ENCODE measurements at places on chromosomes 7 and 10. TPM values are rescaled to one million over a fixed set of nuclear protein-coding genes. Genes with fewer than 3 reads are reported as not detected.

DNA sequence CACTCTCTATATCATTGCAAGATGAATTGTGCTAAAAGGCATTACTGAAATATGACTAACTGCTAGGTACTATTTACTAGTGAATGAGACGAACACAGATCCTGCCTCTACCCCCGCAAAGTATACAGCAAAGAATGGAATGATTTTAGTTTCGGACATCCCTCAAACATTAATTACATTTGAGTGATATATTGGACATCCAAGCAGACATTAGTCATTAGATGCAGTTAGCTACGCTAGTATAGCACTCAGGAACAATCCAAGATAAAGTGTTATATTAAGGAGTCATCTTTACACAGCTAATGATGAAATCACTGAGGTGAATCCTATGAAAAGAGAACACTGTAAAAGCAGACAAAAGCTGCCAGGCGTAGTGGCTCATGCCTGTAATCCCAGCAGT is 7.3 kb upstream of the TAF3 start:
- DNase-seq: no peak

- DNase-seq: no peak
These were observed 157.3 kb downstream of the PCLO start for GRCh38 chr7:83005410-83005809.

- no peak for DNase-seq
These were observed 42.8 kb downstream of the HERPUD2 start for GRCh38 chr7:35652124-35652523.

- DNase-seq: no peak
These were observed 37.6 kb upstream of the MYO3A start for GRCh38 chr10:25896421-25896820.

- DNase-seq: peak; percentile 82
These were observed 57.6 kb upstream of the EZH2 start for GRCh38 chr7:148941598-148942275.

GRCh38 chr10:112792487-112793201 is 157.4 kb upstream of the TCF7L2 start:
- DNase-seq: no peak

DNA sequence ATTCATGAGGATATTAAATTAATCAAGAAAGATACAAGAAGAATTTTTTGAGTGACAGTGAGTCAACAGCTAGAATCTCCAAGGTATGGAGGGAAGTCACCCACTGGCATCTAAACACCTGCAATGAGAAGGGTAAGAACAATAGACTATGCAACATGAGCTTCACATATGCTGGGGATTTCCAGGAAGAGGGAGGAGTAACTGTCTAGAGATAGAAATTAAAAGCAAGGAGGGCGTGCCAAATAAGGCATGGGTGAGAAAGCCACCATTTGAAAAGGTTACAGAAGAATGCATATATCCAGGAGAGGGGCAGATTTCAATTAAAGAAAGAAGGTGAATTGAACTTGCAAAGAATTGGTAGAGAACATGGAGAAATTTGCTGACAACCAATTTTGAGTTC is 365.7 kb downstream of the GPR37 start:
- DNase-seq: no peak

GRCh38 chr10:131015271-131015670 is 296.2 kb downstream of the TCERG1L start:
- no peak for DNase-seq

DNA sequence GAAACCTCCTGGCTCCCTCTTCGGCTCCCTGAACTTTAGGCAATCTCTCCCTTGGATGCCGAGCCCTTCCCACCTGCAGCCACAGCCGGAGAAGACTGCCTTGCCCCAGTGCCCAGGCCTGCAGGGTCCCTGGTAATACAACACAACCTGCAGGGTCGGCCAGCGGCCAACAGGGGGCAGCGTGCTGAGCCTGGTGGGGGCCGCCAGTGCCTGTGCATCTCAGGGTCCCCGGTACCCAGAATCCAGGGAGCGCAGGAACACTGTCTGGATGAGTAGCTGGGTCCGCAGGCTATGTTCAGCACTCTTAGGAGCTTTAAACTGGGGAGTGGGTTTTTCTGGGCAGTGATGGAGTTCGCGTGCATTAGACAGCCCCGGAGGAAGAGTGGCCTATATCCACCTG is 17.5 kb upstream of the C10orf71 start:
- DNase-seq: no peak

- no peak for DNase-seq
These were observed 10.9 kb upstream of the ZFAND2A start for GRCh38 chr7:1170741-1171501.

- no peak for DNase-seq
These were observed 15.6 kb upstream of the AQP1 start for GRCh38 chr7:30896036-30896435.

DNA sequence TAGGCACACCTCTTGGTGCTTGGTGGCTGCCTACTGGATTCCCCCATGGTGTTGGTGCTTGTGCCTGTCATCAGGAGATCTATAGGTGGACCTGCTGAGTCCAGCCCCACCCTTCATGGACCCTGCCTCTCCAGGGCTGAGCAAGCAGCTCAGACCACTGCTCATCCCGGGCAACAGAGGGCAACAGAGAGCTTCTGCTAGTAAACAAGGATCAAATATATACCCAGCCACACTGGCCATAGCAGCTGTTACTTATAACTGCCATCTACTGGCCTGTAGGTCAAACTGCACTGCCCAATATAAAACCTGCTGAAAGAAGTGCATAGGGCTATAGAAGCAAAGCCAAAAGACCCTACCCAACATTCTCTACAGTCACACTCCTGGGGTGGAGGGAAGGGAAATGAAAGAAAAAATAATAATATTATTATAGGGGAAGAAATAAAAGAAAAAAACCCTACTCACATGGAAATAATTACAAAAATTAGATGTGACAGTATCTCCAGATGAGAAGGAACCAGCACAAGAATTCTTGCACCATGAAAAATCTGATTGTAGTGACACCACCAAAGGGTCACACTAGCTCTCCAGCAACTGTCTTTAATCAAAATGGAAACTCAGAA is 54.9 kb upstream of the ZNF800 start:
- peak; percentile 25 for DNase-seq

DNA sequence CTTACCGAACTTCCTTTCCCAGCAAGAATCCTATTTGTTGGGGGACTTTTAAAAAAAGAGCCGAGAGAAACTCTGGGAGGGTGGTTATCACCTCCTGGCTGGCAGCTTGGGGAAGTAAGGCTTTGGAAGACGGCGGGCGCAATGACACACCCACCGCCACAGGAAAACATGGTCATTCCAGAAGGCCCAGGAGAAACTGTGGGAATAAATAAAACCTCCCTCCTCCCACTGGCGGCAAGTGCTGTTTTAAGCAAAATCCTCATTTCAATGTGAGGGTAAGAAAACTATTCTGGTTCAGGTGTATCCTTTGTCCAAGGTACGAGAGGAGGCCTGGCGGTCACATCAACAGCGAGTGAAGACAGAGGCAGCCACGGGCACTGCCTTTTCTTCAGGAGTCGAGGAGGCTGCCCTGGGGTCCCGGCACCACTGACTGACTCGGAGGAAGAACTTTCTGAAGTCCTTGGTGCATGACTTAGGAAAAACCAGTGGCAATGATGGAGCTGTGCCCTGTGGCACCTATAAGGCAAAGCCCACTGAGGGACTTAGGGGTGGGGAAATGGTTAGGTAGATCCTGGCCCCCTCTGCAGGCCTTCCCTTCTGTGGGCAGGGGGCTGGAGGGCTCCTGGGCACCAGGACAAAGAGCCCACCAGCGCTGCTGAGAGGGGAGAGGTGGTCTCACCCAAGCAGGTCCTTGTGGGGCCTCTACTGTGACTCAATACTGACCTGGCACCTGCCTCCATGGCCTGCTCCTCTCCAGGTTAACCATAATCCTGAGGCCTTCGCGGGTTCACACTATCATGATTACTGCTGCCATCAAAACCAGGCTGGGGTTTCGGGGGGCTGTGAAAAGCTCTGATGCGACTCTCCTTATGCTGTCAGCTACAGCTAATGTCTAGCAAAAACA is 21.4 kb downstream of the DNAJB12 start:
- no peak for DNase-seq

GRCh38 chr7:105268511-105269392 is 120.0 kb downstream of the SRPK2 start:
- peak; percentile 67 for DNase-seq

- DNase-seq: no peak
These were observed 20.4 kb upstream of the NUP42 start for GRCh38 chr7:23161482-23161881.

DNA sequence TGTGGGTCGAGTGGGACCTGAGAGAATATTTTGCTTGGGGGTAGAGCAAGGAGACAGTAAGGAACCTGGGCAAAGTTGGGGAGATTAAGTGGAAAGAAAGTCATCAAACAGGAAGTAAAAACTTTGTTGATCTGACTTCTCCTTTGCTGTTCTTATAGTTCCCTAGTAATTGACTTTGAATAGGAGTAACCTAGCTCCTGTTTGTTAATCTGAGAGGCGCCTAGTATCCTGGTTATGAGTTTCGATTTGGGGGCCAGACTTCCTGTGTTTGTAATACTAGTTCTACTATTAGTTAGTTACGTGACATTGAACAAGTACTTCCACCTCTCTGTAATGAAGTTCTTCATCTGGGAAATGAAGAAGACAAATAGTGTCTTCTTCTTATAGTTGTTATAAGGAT is 99.1 kb downstream of the ZNF365 start:
- DNase-seq: no peak

- DNase-seq: no peak
These were observed 86.8 kb downstream of the CD36 start for GRCh38 chr7:80725181-80725611.

GRCh38 chr7:129101746-129102145 is 42.8 kb upstream of the TSPAN33 start:
- no peak for DNase-seq

DNA sequence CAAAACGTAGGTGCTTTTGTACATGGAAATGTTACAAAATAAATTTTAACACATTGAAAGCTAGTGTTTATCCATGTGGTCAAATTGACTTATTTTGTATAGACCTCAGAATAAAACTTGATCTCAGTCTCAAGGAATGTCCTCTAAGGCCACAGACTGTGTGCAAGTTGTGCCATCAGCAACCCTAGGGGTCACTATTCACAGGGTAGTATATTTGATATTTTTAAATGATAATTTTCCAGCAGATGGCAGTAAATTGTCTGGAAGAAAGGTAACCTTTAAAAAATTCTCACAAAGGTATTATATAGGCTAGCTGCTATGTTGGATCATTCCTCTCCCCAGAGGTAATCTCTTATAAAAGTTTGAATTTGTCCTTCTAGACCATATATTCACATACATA is 12.9 kb upstream of the SNX10 start:
- no peak for DNase-seq

GRCh38 chr10:94088926-94089381 is 95.2 kb downstream of the PLCE1 start:
- no peak for DNase-seq

DNA sequence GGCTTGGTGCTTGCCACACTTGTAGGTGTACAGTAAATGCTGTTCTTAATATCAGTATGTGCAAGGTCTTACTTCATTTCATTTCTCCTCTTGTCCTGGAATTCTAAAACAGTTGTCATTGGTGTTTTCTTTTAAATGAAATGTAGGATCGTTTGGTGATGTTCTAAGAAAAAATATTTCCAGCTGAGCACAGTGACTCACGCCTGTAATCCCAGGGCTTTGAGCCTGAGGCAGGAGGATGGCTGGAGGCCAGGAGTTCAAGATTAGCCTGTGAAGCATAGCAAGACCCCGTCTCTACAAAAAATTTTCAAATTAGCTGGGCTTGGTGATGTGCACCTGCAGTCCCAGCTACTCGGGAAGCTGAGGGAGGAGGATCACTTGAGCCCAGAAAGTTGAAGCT is 32.6 kb upstream of the ELN start:
- DNase-seq: no peak

DNA sequence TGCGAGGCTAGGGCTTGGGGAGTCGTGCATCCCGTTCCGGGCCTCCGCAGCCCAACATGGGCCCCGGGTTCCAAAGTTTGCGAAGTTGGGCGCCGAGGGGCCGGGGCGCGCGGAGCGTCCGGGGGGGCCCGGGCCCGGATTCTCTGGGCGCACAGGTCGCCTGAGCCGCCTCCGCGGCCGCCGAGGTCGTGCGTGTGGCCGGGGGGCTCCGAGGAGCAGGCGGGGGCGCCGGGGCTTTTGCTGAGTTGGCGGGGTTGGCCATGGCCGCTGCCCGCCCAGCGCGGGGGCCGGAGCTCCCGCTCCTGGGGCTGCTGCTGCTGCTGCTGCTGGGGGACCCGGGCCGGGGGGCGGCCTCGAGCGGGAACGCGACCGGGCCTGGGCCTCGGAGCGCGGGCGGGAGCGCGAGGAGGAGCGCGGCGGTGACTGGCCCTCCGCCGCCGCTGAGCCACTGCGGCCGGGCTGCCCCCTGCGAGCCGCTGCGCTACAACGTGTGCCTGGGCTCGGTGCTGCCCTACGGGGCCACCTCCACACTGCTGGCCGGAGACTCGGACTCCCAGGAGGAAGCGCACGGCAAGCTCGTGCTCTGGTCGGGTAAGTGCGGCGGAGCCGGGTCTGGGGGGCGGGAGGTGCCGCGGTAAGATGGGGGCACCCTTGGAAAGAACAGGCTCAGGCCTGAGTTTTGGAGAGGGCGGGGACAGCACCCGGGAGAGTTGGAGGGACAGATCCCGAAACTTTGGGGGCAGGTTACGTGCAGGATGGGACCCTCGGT is 643 bp downstream of the SMO start:
- DNase-seq: no peak

- DNase-seq: no peak
These were observed 27.3 kb downstream of the ADAP1 start for GRCh38 chr7:927031-927671.

DNA sequence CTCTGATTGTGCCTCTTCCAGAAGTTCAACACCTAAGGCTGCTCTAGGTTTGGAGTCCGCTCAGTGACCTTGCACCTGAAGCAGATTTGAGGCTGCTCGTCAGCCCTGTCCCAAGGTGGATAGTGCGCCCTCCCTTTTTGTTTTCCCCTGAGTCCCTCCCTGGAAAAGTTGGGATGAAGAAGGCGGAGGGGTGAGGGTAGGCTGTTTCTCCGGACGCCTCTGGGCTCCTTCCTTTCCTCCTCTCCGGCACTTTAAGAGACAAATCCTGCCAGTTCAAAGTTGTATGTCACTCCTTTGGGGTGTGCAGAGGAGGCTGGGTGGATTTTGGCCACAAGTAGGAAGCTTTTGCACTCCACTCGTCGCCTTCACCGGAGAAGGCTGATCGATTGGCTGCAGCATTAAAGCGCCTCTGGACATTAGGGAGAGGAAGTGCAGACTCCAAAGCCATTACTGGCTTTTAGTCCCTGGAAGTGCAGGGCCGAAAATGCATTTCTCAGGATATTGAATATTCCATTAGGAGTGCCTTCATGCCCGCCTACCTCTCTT is 81.9 kb upstream of the PRKG1 start:
- no peak for DNase-seq

GRCh38 chr7:44638611-44639557 is 32.5 kb downstream of the OGDH start:
- DNase-seq: peak; percentile 43

Gene IGFBP1
- 0.33 TPM for total RNA-seq

Gene SH3PXD2A
- 5.7 TPM for total RNA-seq

Gene LRGUK
- 0.23 TPM for total RNA-seq

Gene ZSCAN25
- total RNA-seq: 14.8 TPM

Gene AKR1D1
- total RNA-seq: not detected

Gene TMEM229A
- total RNA-seq: not detected

Gene RASSF4
- 13.9 TPM for total RNA-seq

Gene PIK3AP1
- 2.6 TPM for total RNA-seq

Data from Panc1 (cell line).